ENCODE measurements at places on chromosomes 1 and 21.

- DNase-seq: no peak
These were observed 12.8 kb upstream of the RIPK4 start for GRCh38 chr21:41779659-41780058.

- no peak for DNase-seq
These were observed 55.0 kb upstream of the SPATA6 start for GRCh38 chr1:48527051-48527450.

GRCh38 chr1:39779137-39779536 is 8.0 kb upstream of the OXCT2 start:
- no peak for DNase-seq

DNA sequence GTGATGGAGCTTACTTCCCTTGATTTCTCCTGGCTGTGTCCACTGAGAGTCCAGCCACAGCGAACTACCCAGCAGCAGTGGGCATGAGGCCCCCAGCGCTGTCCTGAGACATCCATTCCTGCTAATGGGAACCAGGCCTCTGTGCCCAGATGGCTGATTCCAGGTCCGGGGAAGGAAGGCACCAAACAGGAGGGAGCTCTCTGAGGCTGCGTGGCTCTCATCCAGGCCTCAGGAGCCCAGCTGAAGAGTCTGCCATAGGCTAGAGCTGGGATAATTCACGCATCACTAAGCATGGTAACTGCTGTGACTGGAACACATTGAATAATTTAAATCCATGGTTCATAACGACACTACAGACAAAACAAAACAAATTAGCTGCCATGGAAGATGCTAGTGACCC is 24.7 kb upstream of the LRRC47 start:
- DNase-seq: peak; percentile 62

- DNase-seq: no peak
These were observed 88.0 kb upstream of the PBX1 start for GRCh38 chr1:164470996-164471395.

- DNase-seq: no peak
These were observed 585.8 kb upstream of the ZRANB2 start for GRCh38 chr1:71666609-71667008.

DNA sequence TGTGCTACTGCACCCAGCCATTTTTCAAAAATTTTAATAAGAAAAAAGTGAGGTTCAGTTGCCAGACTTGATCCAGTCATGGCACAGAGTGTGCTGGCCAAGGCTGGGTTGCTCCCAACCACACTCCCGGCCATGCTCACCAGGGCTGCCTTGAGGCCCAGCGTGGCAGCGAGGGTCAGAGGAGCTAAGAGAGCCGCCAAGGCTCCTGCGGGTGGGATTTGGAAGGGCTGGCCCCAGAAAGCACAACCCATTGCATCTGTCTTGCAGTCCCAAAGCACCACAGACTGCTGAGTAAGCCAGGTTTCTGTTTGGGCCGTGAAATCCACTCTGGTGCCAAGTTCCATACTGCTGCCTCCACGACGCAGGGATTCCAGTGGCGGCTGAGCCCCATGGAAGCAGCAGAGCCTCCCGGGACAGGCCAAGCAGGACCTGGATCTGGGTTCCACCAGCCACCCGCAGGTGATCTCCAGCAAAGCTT is 22.6 kb downstream of the ZBTB17 start:
- no peak for DNase-seq

GRCh38 chr1:45365051-45365450 is 24.8 kb upstream of the MUTYH start:
- no peak for DNase-seq

GRCh38 chr1:33381977-33382376 is 48.9 kb downstream of the PHC2 start:
- no peak for DNase-seq

DNA sequence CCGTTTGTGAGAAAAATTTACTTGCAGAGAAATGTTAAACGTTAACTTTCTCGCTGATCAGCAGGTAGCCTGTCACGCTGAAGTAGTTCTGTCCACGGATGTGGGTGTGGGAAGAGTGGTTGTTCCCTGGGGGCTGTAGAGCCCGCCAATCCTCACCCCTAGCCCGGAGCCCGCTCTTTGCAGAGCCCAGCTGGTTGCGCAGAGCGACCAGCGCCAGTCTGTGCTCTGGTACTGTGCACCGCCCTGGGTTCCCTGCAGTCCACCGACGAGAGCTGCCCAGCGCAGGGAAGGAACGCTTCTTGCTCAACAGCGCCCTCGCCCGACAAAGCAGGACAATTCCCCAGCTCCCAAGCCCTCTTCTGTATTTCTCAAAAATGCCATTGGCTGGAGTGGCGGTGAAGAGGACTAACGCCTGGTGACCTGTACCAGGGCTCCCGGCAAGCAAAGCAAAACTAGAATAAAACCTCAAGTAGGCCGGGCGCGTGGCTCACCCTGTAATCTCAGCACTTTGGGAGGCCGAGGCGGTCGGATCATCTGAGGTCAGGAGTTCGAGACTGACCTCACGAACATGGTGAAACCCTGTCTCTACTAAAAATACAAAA is 3.3 kb downstream of the RIPPLY3 start:
- DNase-seq: peak; percentile 82

GRCh38 chr1:9375912-9376311 is 83.2 kb downstream of the SPSB1 start:
- DNase-seq: no peak

GRCh38 chr1:228446852-228447251 is 30.2 kb upstream of the TRIM17 start:
- DNase-seq: no peak

DNA sequence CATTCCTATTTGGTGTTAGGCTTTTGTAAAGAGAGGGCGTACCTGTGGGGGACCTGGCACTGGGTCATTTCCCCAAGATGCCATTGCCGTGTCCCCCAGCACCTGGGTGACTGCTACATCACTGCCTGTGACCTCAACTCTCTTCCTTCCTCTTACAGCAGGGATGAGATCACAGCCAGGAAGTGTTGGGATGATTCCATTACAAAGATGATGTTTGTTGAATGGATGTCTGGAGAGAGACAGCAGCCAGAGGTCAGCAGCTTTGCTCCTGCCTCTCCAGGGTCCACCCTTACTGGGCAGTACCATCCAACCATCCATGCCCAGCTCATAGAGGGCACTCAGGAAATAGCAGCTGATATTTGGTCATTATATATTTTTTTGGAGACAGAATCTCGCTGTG is 35.1 kb downstream of the TMEM51 start:
- no peak for DNase-seq

Data from muscle of back (tissue), 13 donors.